ENCODE measurements at places on chromosomes 2 and 18. TPM values are rescaled to one million over a fixed set of nuclear protein-coding genes. Genes with fewer than 3 reads are reported as not detected.
A peak's percentile ranks its signal among the peaks of the same experiment; 100 is the strongest.

CHST10 gene
- polyA plus RNA-seq, result 0.75 TPM

DRC1 gene
- not detected for polyA plus RNA-seq

CSRNP3 gene
- not detected for polyA plus RNA-seq

IFIH1 gene
- 20.0 TPM for polyA plus RNA-seq

DNA sequence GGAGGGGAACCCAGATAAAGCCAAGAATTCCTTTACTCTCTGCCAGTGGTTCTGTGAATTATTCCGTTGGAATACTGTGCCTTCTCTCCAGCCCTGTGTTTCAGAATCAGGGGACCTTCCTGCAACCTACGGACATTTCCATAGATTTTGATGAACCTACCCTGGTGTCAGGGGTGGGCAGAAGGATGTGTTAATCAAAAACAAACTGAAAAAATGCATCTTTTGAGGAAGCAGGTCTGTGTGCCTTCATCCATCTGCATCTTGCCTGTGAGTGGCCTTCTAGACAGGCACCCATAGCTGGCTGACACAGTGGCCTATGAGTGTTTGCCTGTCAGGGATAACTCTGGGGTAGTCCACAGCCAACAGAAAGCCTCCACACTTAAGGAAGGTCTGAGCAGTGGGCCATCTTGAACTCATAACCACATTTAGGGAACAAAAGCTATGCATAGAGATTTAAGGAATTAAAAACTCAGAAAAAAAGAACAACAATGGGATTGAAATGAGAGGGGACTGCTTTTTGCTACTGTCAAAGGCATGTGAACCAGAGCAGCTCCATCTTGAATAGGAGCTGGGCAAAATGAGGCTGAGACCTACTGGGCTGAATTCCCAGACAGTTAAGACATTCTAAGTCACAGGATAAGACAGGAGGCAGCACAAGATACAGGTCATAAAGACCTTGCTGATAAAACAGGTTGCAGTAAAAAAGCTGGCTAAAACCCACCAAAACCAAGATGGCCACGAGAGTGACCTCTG, 45.9 kb upstream of the ITGA6 start:
- DNase-seq, result no peak

DNA sequence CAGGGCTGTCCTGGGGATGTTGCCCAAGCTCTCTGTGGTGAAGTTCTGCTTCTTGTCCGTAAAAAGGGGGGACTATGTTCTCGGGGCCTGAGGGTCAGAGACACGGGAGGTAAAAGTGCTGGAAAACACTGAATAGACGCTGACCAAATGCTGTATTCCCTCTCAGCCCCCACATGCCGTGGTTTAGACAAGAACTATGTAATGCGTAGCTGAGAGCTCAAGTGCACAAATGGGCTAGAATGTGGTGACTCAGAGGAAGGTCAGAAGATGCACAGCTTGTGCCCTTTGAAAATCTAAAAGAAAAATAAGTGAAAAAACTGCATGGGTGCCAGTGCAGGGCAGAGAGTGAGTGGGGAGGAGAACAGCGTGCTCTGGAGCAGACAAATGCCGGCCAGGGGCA, 80.3 kb upstream of the MAP4K4 start:
- no peak for DNase-seq

GRCh38 chr2:108184419-108184818, 55.3 kb upstream of the SULT1C3 start:
- DNase-seq, result no peak

DNA sequence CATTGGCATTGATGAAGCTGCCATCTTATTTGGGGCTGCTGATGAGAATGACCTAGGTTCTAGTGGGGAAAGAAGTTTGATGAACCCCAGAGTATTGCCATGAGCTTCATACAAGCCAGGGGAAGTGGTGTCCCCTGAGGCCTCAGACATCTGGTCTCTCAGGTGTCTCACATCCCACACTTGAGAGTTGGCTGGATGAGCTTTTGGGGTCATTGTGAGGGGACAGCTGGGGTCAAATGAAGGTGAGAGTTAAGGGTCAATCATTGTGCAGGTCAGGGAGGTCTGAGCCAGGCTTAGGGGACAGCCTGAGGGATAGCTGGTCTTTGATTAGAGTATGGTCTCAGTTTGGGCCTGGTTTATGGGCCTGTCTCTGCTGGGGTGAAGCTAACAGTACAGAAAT, 336.5 kb downstream of the CYP26B1 start:
- DNase-seq, result no peak

DNA sequence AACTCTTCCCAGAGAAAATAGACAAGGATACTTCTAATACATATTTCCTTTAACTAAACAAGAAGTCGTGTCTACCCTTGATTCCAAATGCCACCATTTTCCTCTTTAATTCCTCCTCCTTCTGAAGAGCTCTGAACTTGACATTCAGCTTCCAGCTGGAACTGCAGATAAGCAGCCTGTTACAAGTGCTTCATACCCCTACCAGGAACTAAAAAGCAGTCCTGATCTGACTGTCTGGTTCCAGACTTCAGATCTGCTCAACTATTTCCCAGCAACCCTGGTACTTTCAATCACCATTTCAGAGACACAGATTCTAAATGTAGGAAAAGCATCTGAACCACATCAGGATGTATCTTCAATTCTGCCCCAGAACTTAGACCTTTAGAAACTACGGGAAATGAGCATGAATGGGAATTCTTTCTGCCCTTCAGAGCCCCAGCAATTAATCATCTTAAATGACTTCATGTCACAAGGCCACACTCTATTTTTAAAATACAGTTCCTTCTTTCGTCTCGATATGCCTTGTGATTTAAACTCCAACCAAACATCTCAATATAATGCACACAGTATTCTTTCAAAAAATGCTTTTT, 159.5 kb downstream of the L3MBTL4 start:
- DNase-seq, result no peak

DNA sequence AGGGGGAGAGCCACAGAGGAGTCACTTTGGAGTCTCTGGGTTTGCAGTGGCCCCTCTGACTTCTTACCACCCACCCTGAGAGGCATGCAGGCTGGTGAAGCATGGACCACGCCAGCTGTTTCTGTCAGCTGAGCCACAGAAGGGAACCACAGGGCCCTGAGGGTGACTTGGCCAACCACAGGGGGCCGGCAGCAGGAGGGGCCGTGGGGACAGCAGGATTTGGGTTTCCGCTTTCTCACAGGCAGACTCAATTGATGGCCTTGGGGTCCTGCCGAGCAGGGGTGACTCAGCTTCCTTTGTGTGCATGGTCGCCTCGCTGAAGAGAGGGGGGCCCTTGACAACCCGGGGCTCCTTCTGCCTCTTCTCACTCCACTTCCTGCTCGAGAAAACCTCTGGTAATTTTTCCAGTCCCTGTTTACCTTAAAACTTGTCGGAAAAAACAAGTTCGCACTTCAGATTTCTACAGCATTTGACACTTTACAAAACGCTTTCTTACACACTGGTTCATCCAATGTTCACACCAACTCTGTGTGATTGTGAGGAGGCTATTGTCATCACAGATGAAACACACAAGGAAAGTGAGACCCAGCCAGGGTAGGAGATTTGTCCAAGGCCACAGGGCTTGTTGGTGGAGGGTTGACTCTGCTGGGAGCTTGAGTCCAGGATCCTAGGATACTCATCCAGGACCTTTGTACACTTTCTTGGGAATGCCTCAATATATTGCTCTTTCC, 311.2 kb downstream of the LPIN1 start:
- DNase-seq, result no peak

DNA sequence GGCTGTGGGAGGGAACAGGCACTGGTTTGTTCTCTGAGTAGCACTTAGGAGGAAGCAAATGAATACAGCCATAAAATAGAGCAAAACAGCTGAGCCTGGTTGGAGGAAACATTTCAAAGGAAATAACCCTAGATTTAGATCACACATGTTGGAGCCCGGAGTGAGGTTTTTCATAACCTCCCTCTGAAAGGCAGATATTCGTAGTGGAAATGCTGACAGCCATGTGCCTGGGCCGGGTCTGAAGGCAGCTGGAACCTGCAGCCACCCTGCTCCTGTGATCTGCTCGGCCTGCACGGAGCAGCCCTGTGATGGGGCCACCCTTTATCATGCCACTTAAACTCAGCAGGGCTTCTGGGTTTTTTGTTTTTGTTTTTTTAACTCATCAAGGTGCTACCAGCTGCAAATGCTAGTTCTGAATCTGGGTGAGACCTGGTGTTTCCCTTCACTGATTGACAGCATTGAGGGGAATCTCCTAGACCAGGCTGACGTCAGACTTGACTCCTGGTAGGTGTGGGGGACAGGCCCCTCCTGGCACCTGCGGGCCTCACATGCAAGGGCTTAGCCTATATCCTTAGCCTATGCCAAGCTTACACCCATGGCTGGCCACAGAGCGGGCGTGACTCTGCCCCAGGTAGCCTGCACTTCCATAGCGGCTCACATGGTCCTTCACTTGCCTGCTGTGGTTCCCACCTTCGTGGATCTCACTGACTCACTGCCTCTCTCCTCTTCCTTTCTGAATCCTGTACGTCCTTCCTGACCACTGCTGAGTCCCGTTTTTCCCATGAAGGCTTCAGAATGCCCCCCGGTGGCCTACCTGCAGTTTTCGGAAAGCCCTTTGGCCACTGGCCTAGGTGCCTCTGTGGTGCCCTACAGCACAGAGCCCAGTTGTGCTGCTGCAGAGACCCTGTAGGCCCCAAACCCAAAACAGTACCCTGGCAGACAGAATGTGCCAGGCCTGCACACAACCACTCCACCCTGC, 217.3 kb downstream of the SEPTIN10 start:
- DNase-seq, result no peak

GRCh38 chr2:108634576-108635160, 84.6 kb upstream of the RANBP2 start:
- DNase-seq, result no peak

DNA sequence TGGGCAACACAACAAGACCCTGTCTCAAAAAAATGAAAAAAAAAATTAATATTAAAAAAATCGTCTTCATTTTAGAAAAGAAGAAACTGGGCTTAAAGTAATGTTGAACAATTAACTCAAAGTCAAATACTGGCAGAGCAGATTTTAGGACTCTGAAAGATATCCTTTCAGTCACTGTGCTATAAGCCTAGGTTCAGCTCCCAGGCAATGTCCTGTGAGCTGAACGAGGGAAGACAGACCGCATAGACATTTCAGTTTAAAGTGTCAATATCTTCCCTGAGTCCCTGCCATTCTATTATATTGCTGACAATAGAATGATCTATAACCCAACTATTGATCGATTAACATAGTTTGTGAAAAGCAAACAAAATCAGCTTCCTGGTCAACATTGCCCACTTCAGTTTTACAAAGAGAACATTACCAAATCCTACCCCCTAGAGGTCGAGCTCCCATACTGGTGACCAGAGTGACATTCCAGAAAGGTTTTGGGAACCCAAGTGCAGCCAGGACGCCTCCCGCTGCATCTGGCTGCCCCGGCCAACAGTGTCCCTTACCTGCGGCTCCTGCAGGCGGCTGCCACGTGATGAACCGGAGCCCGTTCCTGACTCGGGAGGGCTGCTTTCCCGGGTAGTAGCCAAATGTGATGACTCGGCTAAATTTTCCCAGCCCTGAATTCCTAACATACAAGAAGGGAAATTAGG, 639 bp downstream of the MRO start:
- DNase-seq, result no peak

DNA sequence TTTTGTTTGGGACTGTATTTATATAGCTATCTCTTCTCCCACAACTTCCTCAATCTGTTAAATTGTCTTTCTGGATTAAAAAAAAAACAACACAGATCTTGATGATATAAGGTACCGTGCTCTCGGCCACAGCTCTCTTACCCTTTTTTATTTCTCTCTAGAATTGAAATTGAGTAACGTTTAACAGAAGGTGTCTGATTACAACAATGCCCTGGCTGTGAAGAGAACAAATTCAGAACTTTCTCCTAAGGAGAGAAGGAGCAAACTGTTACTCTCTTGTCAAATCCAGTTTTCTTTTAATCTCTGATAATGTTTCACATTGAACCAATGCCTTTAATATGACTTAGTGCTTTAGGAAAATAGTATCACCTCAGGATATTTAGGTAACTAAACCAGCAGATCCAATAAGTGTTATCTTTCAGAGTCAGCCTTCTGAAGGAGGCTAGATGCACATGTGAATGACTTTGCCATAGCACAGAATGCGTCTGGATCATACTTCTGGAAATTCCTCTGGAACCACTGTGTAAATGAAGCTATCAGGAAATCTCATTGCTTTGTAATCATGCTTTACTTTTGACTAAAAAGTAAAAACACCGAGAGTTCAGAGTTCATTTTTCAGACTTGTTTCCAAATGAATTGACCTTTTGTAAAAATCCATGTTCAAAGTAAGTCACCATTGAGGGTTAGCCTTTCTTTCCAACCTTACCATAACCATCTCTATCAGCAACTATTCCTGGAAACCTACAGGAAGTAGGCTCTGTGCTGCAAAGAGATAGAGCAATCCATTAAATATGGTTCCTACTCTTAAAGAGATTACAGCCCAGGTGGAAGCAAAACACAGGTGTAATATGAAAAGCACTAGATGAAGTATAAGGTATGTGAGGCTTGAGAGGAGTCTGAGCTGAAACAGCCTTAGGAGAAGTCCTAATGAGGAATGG, 147.0 kb upstream of the OSR1 start:
- DNase-seq, result no peak

- DNase-seq, result no peak
Observed at GRCh38 chr2:239721531-239721930, 303.6 kb downstream of the NDUFA10 start.

DNA sequence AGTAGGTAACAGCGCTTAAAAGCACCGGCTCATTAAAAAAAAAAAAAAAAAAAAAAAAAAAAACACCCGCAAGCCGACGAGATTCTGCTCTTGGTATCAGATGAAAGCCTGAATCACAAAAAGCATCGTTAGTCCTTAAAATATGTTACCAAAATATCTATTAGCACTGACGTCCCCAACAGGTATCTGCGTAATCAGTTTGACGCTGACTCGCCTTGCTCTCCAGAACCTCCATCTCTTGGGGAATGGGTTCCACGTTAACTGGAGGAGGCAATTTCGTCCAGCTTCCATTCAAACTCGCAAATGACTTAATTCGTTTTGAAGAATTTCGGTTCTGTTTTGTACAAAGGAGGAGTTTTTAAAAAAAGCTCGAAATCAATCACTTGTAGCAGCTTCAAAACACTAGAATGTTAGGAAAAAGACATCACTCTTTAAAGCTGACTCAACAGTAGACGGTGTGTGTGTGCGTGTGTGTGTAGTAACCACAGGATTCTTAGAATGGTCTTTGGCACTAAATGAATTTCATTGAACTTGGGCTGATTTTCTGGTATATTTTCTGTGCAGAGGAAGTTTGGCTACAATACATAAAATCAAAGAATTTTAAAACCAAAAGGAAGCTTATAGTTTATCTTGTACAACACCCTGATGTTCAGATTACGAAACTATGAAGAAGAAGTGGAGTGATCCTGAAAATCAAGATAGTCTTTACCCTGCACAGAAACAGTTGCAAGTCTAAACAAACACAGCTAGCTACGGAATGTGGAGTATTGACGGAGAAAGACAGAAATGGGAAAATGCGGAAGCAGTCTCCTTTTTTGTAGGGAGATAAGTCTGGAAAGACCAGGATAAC, 1.1 kb upstream of the PGAP1 start:
- DNase-seq, result peak; percentile 91

DNA sequence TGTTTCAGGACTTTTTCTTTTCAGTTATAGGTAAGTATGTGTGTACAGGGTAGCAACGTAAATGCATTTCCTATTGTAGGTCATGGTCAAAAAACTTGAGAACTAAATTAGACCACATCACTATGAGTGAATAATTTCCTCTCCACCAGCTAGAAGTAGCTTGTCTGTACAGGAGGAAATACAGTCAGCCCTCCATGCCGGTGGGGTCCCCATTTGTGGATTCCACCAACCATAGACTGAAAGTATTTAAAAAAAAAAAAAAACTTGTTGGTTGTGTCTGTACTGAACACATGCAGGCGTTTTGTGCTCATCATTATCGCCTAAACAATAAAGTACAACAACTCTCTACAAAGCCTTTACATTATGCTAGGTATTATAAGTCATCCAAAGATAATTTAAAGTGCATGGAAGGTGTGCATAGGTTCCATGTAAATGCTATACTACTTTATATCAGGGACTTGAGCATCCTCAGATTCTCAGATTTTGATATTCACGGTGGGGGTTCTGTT, 94.2 kb upstream of the NDUFV2 start:
- DNase-seq, result no peak
